Activated T-cell treated with anti-CD3 and anti-CD28 coated beads for 24 hours (primary cell): ENCODE measurements at places on chromosomes 5 and 9.

DNA sequence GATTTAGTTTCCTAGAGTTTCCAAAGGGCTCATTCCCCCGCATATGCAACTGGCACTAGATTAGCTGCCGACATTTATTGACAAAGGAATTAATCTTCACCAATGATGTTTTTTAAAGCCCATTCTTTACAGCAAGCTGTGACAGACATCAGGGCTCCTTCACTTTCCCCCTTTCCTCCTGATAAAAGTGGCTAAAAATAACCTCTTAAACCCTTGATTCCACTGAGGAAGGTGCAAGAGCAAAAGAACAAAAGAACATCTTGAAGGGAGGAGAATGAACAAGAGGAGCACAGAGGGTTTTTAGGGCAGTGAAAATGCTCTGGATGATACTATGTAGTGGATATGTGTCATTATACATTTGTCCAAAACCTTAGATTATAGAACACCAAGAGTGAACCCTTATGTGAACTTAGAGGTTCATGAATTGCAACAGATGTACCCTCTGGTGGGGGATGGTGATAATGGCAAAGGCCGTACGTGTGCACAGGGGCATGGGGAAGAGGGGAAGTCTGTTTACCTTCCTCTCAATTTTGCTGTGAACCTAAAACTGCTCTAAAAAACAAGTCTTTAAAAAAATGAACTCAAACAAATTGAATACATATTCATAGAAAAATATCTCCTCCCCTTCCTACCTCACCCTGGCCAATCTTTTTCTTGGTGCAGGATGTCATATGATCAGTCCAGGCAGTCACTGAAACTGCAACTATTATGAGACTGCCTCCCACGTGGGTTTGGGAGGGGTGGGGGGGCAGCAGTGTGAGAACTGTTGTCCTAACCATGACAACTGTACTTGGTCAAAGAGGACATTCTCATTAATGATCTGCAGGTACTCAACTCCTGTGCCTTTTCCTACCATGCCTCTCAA, 83.0 kb downstream of the MARCHF3 start:
- DNase-seq: no peak

DNA sequence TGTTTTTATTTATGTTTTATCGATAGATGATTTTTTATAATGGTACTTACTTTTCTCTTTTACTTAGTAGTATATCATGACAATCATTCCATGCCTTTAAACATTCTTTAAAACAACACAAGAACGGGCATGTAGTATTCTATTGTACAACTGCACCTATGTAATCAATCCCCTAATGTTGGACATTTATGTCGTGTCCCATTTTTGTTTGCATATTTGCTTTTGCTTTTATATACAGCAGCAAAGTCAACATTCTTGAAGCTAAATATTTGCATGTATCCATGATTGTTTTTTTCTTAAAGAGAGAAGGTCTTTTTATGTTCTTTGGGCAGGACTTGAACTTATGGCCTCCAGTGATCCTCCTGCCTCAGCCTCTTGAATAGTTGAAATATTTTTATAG, 527.0 kb upstream of the CLINT1 start:
- no peak for DNase-seq

DNA sequence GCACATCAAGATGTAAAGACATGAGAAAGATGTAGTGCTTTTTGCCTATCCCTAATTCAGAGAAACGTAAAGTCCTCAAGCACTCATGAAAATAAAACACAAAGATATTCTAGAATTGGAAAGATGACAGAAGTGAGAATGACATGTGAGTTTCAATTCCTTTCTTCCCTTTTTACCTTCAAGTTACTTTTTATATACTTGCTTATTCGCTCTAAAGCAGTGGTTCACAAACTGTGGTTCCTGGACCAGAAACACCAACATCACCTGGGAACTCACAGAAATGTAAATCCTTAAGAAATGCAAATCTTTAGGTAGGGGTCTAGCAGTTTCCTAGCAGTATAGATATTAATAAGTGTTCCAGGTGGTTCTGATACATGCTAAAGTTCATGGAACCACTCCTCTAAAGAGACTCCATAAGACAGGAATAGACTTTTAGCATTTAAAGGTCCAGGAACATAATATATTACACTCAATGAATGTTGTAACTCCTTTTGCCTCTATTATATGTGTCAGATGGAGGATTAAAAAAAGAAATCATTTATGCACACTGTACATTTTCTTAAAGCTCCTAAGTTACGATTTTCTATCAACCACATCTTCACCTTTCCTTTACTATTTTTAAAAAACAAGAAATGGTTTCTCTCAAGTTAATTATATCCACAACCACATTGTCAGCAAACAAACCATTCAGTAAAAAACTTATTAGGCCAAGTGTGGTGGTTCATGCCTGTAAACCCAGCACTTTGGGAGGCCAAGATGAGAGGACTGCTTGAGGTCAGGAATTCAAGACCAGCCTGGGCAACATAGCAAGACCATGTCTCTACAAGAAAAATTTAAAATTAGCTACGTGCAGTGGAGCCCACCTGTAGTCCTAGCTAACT, 39.9 kb downstream of the ERP44 start:
- DNase-seq: no peak

DNA sequence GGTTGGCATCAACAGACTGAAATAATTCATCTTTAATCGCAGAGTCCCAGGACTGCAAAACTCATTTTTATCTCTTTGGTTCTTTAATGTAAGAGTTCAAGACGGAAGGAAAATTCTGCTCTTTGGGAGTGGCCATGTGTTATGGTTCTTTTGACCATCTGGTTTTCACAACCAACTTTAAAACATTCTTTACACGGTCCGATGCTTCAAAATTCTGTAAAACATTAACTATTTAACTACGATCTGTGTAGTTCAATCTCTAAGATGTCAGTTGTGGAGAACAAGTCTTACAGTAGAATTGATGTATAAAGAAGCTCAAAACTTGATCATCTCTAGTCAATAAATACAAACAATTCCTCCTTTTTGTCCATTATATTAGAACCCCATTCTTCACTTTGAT, 83.0 kb downstream of the CMYA5 start:
- DNase-seq: no peak

DNA sequence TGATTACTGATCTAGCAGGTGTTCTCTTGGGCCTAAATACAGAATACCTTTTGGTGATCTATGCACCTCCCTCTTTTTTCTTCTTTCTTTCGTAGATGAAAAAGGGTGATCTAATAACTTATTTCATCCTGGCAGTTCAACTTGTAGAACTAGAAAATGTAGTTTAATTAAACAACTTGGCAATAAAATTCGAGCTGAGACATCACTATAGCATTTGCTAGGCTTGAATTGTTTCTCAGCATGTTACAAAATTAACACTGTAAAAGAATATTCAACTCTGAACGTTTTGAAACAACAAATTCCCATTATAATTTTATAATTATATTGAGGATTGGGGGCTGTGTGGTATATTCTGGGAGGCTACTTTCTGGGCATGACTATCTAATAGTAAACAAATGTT, 19.5 kb downstream of the SMIM15 start:
- no peak for DNase-seq

- no peak for DNase-seq
Measured at GRCh38 chr5:68973696-68974095, 120.1 kb upstream of the SLC30A5 start.
